ENCODE measurements at places on chromosomes 5 and 9.

DNA sequence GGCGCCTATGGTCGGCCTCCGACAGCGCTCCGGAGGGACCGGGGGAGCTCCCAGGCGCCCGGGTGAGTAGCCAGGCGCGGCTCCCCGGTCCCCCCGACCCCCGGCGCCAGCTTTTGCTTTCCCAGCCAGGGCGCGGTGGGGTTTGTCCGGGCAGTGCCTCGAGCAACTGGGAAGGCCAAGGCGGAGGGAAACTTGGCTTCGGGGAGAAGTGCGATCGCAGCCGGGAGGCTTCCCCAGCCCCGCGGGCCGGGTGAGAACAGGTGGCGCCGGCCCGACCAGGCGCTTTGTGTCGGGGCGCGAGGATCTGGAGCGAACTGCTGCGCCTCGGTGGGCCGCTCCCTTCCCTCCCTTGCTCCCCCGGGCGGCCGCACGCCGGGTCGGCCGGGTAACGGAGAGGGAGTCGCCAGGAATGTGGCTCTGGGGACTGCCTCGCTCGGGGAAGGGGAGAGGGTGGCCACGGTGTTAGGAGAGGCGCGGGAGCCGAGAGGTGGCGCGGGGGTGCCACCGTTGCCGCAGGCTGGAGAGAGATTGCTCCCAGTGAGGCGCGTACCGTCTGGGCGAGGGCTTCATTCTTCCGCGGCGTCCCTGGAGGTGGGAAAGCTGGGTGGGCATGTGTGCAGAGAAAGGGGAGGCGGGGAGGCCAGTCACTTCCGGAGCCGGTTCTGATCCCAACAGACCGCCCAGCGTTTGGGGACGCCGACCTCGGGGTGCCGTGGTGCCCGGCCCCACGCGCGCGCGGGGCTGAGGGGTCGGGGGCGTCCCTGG lies 561 bp downstream of the DAPK1 start:
- DNase-seq: no peak

GRCh38 chr9:132412089-132412488 lies 2.1 kb downstream of the CFAP77 start:
- no peak for DNase-seq

- DNase-seq: no peak
These were observed 1.6 kb downstream of the SKP1 start for GRCh38 chr5:134174841-134175839.

DNA sequence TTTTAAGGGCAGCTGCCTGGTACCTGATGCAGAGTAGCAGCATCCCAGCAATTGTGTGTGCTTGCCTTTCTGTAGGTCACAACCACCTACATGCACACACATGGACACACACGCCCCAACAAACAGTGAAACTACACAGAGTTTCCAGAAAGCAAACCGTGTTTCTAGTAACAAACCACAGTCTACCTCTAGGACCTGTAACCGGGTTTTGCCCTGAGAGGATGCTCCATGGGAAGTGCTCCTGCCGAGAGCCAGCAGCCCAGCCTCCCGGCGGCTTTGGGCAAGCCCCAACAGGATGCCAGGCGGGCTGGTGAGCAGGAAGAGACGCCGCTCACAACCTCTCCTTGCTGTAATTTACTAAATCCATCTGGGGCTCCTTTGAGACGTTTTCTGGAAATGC lies 4.1 kb upstream of the TCF7 start:
- DNase-seq: no peak

DNA sequence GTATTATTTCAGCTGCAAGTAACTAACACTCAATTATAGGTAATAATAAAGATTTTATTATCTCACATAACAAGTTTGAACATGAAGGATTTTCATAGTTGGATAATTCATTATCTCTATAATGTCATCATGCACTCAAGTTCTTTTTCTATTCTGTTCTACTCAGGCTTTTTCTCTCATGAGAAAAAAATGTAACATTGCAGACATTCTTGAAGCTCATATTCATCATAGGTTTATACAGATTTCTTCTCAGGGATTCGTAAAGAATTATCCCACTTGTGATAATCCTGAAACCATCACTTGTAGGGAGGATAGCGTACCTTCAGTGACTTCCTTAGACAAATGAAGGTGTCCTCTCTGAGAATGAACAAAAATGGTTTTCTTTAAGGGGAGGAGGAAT lies 150.3 kb downstream of the XRCC4 start:
- DNase-seq: no peak

DNA sequence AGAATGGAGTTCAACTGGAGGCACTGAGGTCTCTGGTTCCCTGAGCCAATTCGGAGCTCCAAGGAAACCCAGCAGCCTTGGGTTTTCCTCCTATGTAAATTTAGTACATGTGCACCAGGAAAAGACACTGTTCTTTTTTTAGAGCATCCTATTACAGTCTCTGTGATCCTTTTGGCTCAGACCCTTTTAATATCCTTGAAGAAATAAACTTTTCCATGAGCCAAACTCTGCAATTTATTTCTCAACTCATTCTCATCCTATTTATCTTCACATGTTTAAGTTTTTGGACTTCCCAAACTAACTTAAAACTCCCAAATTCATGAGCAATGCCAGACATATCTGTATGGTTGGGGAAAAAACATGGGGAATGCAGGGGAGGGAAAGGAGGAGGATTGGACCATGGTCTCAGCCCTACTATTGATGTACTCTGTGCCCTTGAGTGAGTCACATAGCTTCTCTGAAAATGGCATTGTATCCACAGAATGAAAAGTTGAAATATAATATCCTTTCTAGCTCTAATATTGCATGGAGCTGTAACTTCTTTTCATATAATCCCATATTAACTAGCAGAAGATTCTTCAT lies 76.6 kb downstream of the PAPPA start:
- no peak for DNase-seq

- no peak for DNase-seq
These were observed 1.8 kb upstream of the INIP start for GRCh38 chr9:112719696-112720095.

- no peak for DNase-seq
These were observed 140.3 kb upstream of the IRX2 start for GRCh38 chr5:2891781-2892180.

DNA sequence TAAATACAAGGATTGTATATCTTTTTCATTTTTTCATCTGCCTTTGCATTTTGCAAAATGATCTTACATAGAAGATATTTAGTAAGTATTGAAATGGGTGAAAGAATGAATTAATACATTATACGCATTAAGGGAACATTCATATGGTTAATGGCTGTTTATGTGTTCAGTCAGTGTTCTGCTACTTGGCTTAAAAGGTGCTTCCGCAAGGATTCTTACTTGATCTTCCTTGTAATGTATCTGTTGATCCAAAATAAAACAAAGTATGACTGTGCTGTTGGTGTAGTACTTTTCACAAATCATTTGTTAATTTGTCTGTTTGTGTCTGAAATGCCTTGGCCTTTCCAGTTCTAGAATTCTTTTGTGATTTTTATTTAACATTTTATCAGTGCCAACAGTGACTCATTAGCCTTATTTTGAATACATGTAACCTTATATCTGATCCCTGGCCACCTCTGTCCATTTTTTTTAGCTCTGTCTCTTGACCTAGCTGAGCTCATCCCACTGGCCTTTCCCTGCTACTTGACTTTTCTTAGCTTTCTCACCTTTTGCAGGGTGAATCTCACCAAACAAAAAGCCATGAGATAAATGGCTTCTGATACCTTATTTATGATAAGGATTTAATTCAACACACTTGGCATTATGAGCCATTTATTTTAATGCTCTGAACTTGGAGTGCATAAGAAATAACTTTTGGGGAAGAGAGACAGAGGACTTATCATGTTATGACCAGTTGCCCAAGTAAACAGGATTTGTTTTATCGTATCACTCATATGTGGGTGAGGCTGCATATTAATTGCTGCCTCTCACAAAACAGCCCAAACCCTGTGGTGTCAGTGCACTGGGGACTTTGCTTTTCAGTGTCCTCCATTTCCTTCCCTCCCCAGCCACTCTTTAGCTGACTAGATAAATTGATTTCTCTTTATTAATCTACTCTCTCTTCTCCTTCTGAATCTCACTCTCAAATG lies 340.3 kb downstream of the KDM4C start:
- no peak for DNase-seq

GRCh38 chr5:124419531-124419930 lies 326.9 kb downstream of the ZNF608 start:
- no peak for DNase-seq

DNA sequence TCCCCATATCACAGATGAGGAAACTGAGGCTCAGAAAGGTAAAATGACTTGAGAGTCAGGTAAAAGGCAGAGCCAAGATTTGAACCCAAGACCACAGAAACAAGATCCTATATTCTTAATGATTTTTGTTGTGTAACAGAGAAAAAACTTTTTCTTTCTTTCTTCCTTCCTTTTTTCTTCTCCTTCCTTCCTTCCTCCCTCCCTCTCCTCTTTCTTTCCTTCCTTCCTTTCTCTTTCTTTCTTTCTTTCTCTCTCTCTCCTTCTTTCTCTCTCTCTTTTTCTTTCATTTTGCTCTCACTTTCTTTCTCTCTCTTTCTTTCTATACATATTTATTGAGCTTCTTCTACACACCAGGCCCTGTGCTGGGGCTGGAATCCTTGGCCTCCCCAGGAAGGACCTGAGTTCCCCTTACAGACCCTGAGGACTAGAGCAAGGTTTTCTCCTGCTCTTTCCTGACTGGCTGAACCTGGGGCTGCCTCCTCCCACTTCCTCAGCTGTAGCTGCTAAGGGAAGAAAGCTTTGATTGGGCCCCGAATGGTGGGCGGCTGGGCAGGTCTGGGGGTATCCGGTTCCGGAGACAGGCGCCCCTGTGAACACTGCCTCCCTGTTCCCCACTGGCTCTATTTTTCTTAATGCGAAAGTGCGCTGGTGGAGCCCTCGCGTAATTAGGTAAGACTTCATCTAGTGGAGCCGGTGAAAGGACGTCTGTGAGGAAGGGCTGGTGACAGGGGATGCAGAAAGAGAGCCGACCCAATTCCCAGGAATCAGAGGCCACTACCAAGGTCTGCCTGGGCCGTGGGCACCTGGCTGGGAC lies 27.4 kb upstream of the KIF12 start:
- DNase-seq: no peak

- no peak for DNase-seq
These were observed 173.9 kb downstream of the C9orf50 start for GRCh38 chr9:129446828-129447550.

DNA sequence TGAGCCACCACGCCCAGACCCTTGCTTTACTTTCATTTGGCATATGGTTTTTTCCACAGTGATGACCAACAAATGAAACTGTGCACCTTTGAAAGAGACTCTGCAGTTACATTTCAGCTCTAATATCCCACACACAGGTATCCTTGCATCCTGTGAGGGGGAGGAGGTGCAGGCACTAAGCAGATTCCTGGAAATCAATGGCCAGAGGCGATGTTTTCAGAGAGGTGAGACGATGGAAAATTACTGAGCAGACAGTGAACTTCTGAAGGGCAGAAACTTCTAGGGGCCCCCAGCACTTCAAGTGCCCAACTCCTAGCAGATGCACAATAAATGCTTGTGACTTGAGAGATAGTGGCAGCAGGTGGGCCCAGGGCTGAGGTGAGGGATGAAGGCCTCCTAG lies 29.8 kb upstream of the GNE start:
- no peak for DNase-seq

- DNase-seq: no peak
These were observed 114.0 kb downstream of the MED10 start for GRCh38 chr5:6264394-6264793.

DNA sequence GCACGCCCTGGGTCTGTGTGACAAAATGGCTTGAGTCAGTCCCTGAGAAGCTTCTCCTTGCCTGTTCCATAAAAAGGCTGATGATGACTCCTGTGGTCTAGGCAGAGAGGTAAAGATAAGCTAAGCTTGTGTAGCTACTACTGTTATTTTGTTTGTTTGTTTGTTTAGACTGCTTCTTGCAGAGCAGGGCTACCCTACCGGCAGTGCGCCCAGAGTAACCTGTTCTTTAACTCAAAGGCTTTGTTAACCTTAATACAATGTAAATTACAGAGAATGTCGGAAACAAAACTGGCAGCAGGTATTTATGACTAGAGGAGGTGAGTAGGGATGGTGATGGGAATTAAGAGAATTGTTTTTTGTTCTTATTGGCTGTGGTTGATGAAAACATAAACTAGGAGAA lies 87.6 kb downstream of the F2RL2 start:
- no peak for DNase-seq

GRCh38 chr5:63959177-63959982 lies 2.9 kb downstream of the HTR1A start:
- DNase-seq: no peak

DNA sequence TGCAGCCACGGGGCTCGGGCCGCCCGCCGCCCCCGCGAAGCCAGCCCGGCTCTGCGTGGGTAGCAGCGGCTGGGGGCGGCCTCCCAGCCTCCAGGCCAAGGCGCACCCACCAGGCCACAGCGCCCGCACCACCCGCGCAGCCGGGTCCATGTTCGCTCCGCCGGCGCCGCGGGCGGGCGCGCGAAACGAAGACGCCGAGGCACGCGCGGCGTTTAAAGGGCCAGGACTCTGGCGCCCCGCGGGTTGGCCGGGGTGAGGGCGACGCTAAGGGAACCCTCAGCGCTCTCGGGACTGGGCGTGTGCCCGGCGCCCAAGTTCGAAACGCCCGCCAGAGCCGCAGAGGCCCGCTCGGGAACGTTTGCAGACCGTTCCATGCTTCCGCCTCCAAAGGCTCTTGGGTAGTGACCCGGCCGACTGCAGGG lies at the start of gene PTGES2:
Gene PTGES2 (minus strand): TSS at position 162 of the 422 bp plus-strand sequence. CDS start 12 bp downstream, at position 150.
- DNase-seq: peak; percentile 61

GRCh38 chr9:109716631-109717030 lies 63.4 kb upstream of the PALM2AKAP2 start:
- no peak for DNase-seq

DNA sequence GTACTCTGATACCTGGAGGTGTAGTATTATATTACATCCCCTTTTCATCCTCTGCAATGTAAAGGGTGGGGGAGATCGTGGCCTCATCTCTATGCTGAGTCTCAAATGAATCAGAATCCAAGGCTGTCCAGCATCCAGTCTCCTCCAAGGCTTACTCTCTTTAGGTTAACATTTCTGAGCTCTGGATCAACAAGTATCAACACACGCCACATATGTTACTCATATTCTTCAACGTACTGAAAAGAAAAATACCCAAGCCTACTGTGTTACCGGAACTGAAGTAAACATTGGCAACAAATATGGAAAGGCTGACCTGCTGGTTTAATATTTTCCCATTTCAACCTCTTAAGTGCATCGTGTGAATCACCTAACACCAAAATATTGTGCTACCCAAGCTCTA lies 241.8 kb downstream of the GAS1 start:
- no peak for DNase-seq

DNA sequence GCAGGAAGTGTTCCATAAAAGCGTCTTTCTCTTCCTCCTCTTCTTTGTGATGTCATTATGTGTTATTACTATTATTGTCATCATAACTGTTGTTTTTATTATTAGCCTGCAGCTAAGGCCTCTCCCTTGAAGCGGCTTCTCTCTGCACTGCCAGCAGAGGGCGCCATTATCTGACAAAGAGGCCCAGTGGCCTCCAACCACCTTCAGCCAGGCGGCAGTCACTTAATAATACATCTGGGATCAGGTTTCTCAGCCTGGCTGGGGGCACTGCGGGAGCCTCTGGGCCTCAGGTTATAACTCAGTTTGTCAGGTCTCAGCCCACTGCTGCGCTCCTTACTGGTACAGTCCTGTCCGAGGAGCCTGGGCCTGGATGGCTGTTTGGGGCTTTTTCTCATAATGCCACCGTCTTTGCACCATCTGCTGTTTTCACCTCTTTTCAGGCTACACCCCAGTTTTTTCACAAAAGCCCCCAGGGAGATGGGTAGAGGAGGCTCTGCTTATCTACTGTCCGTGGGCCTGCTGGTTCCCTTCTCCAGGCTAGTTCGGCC lies 281.9 kb downstream of the NSG2 start:
- no peak for DNase-seq

- no peak for DNase-seq
These were observed 25.2 kb downstream of the LNPEP start for GRCh38 chr5:96961053-96961452.
